Occipital lobe (tissue), 3 donors: ENCODE measurements at places on chromosomes 3 and 15. TPM values are rescaled to one million over a fixed set of nuclear protein-coding genes. Genes with fewer than 3 reads are reported as not detected.

Gene RBM15B
- total RNA-seq, result 33.5 TPM

Gene ATP2B2
- total RNA-seq, result 79.5 TPM

Gene LPCAT4
- 16.4 TPM for total RNA-seq

Gene ZCWPW2
- 2.8 TPM for total RNA-seq

Gene GPR27
- 53.0 TPM for total RNA-seq

Gene NSUN3
- total RNA-seq, result 43.0 TPM

Gene CCDC54
- total RNA-seq, result 0.16 TPM

Gene VIPR1
- total RNA-seq, result 0.16 TPM

Gene FGF7
- total RNA-seq, result 0.31 TPM

Gene GP5
- not detected for total RNA-seq

Gene CFAP100
- 2.0 TPM for total RNA-seq

Gene ALDH1A3
- total RNA-seq, result 1.9 TPM

Gene PYGO1
- 44.0 TPM for total RNA-seq

Gene SMCO1
- total RNA-seq, result not detected

Gene LRRC34
- total RNA-seq, result 8.1 TPM

Gene LMLN
- total RNA-seq, result 8.4 TPM

Gene LRRC2
- 7.8 TPM for total RNA-seq

Gene CIP2A
- total RNA-seq, result 23.7 TPM

Gene GOLGA8S
- total RNA-seq, result not detected

Gene SERPINI1
- 123 TPM for total RNA-seq

Gene HGD
- total RNA-seq, result 1.1 TPM

Gene FAM3D
- not detected for total RNA-seq

Gene ADIPOQ
- total RNA-seq, result not detected

Gene WDR72
- 0.16 TPM for total RNA-seq

Gene TNFAIP8L3
- total RNA-seq, result 1.9 TPM
